ENCODE measurements at places on chromosomes 11 and 22. TPM values are rescaled to one million over a fixed set of nuclear protein-coding genes. Genes with fewer than 3 reads are reported as not detected.

Gene TRPM5
- total RNA-seq, result 0.38 TPM

Gene MS4A6A
- not detected for total RNA-seq

Gene PGA5
- total RNA-seq, result 1.2 TPM

Gene NAALAD2
- 30.9 TPM for total RNA-seq

Gene CRYBB2
- 1.9 TPM for total RNA-seq

Gene MYRF
- 1.5 TPM for total RNA-seq

Gene PHLDA2
- 8.1 TPM for total RNA-seq

Gene ANAPC15
- total RNA-seq, result 36.5 TPM

Gene FAM83F
- total RNA-seq, result 3.5 TPM

Data from endothelial cell (in vitro differentiated cells).